Fibroblast of skin of left biceps (primary cell): ENCODE measurements at places on chromosomes 6 and 20.
A peak's percentile ranks its signal among the peaks of the same experiment; 100 is the strongest.

DNA sequence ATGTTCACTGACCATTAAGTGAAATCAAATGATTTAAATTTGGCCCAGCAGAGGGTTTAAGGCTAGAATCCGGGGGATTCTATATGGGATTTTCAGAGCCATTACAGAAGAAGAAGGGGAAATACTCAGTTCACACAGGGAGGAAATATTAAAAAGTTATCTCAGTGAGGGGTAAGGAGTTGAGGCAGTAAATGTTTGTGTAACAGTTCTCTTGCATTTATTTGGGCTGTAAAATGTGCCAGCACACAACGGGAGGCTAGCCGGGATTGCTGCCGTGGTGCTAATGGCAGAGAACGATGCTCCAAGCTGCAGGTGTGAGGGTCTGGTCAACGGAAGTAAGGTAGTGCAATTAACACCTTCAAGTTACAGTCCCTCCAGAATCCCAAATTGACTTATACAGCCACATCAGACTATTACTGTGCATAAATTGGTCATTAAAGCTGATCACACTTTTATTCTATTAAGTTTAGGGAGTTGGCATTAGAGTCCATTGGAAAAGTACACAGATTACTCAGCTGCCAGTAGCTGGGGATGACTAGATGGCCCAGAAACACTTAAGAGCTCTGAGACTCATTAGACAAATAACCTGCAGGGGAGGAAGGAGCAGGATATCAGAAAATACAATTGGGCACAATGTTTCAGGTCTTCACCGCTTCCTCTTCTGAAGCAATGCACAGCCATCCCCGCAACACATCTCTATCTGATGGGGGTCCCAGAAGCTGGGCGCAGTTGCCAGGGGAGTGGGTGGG, 31.3 kb downstream of the PPP1R3G start:
- no peak for DNase-seq

- DNase-seq: no peak
Observed at GRCh38 chr6:32166411-32167061, 2.1 kb downstream of the EGFL8 start.

- DNase-seq: no peak
Observed at GRCh38 chr20:36035745-36036144, 67.4 kb downstream of the CNBD2 start.

GRCh38 chr6:28090917-28091586, 10.7 kb downstream of the ZNF165 start:
- no peak for DNase-seq

DNA sequence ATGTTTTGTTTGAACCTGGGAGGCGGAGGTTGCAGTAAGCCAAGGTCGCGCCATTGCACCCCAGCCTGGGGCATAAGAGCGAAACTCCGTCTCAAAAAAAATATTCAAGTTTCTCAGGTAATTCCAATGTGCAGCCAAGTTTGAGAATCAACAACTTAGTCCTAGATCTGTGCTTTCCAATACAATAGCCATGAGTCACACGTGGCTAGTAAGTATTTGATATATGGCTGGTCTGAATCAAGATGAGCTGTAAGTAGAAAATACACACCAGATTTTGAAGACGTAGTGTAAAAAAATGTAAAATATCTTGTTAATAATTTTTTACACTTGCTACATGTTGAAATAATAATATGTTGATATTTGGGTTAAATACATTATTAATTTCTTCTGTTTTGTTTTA, 35.0 kb upstream of the BTBD3 start:
- no peak for DNase-seq

- DNase-seq: peak; percentile 74
Observed at GRCh38 chr6:155026022-155026705, 31.0 kb downstream of the TIAM2 start.

DNA sequence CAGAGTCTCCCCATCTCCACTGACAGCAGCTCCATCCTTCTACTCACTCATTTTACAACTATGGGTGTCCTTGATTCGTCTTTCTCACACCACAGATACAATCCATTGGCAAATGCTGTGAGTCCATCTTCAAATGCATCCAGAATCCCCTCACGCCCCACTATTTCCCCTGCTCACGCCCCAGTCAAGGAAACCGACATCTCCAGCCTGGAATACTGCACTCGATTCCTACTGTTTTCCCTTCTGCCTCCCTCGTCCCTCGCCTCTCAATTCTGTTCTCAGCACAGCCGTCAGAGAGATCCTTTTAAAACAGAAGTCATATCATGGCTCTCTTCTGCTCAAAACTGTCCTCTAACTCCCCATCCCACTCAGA, 4.7 kb downstream of the HLA-B start:
- DNase-seq: no peak

DNA sequence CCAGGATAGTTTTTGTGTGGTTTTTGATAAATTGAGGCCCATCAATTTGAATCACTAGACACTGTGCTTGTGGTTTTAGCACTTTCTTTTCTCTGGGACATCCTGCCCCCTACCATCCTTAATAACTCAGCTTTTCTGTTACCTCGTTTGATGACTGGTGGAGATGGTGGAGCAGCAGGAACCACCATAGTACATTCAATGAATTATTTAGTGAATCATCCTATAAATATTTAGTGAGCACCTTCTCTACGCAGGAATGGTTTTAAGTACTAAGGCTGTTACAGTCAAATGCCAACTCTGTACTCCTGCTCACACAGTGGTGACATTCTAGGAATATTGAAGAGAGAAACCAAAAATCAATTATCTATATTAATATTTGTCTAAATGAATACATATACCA, 585.2 kb downstream of the HAO1 start:
- DNase-seq: no peak

DNA sequence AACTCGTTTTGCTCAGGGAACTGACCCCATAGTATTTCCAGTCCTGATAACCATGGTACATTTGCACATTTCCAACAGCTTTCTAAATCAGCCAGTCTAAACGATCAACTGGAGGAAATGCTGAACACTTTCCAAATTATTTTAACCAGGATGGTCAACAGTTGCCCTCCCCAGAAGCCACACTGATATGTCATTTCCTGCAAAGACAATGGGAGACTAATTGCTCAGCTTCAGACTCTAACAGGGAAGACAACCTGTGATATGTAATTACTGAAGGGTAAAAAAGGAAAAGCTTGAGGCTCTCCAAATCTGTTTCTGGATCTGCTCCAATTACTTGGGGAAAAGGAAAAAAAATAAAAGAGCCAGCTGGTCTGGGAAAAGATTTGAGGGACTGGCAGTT, 88.8 kb downstream of the FYN start:
- DNase-seq: no peak

DNA sequence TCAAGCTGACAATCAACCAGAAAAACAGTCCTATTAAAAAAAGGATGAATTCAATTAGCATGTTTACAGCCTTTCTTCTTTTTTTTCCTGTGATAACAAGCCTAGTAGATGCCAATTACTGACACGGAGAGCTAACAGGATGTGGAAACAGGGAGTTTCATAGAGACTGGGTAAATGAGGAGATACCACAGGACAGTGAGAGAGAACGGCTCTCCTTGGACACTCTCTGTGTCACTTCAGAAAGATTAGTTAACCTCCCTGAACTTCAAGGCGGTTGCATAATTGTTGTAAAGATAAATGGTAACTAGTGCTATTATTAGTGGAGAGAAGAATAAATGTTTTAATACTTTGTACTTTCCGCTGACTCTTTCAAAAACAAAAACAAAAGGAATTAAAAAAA, 14.8 kb downstream of the SLC17A5 start:
- no peak for DNase-seq

DNA sequence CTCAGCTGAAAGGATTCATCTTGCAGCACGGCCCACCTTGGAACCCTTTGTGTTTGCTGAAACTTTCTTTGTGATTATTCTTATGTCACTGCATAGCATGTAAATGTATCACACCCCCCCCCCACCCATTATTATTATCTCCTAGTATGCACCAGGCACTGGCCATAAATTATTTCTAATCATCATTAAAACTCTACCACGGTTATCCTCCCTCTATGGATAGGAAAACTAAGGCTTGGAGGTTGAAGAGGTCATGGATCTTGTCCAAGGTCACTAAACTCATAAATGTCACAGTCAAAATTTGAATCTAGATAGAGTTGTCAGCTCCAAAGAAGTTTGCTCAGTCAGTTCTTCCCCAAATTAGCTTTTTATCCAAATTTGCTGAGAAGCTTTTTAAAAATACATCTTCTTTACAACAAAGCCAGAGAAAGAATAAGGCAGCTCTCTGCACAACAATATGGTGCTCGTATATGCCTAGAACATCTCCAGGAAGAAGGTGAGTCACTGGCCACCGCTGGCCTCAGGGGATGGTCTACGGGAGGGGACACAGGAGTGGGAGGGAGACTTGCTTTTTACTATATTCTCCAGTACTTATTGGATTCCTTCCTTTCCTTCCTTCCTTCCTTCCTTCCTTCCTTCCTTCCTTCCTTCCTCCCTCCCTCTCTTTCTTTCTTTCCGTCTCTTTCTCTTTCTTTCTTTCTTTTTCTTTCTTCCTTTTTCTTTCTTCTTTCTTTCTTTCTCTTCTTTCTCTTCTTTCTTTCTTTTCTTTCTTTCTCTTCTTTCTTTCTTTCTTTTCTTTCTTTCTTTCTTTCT, 134.5 kb downstream of the VEGFA start:
- no peak for DNase-seq

GRCh38 chr6:32609391-32609730, 19.7 kb upstream of the HLA-DRB1 start:
- DNase-seq: no peak

DNA sequence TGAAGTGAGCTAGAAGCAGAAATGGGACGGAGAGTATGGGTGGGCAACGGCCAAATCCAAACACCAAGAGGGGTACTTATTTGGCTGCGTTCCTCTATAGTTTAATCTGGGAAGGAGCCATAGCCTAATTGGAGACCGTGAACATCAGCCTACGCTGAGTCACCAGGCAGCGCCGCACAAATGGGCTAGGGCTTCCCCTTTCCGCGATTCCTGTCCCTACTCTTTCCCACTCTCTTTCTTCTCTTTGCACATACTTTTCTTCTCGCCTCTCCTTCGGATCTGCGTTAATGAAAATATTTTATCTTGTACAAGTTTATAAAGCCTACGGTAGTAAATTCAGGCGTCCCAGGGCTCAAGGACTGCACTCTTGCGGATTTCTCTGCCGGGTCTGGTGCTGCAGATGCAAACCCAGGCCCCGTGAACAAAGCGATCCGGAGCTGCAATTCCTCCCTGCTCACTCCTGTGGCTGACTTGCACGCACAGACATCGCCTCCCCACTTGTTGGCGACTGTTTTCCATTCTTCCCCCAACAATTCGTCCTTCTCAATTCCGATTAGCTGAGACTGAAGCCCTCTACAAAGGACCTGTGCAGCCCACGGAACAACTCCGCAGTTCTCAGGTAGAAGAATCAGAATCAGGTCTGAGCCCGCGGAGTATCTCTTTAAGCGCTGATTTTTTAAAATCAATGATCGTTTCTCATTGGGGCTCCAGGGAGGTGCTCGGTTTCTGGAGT, 4.2 kb upstream of the TBX18 start:
- DNase-seq: no peak

DNA sequence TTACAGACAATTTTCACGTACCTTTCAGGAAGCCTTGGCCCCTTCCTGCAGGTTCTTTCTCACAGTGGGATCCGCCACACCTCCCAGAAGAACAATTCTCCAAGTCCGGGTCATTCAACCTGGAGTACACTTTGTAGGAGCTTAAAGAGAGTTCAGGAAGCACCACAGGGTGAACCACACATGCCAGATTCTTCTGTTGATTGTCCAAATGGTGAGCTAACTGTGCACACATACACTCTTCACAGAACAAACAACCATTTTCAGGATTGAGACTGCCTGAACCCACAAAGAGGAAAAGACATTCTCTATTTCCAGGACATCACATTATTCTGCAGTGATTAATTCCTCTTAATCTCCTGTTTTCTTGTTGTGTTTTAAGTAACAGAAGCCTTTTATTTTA, 51.0 kb downstream of the SCGN start:
- no peak for DNase-seq

GRCh38 chr20:57212534-57213276, 53.7 kb downstream of the BMP7 start:
- peak; percentile 31 for DNase-seq

DNA sequence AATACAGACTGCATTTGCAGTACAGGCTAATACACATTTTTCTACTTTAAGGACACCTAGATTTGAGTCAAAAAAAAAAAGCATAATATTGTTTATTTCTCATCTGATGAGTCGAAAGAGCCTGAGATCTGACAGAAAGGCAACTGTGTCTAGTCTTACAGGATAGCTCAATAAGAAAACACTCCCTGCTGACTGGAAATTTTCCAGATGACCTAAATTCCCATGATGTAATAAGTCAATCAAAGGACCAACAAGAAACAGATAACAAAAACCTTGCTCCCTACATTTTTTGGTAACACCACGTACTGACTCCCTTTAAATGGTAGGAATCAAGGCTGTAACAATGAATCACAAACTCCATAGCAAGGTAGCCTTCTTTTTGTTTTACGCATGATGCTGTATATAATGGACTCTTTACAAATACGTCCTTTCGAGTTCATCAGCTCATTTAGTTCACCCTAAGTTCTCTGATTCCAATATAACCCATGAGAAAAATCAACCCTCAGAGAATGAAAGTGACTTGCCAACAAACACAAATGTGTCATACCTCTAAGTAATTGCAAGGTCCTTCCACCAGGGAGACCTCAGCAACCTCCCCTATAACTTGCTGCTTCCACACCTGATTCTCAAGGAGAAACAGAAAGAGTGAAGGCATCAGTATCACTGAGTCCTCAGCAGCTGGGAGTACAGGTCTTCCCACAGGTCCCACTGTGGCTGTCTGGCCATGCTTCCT, 12.1 kb downstream of the TBX18 start:
- no peak for DNase-seq

DNA sequence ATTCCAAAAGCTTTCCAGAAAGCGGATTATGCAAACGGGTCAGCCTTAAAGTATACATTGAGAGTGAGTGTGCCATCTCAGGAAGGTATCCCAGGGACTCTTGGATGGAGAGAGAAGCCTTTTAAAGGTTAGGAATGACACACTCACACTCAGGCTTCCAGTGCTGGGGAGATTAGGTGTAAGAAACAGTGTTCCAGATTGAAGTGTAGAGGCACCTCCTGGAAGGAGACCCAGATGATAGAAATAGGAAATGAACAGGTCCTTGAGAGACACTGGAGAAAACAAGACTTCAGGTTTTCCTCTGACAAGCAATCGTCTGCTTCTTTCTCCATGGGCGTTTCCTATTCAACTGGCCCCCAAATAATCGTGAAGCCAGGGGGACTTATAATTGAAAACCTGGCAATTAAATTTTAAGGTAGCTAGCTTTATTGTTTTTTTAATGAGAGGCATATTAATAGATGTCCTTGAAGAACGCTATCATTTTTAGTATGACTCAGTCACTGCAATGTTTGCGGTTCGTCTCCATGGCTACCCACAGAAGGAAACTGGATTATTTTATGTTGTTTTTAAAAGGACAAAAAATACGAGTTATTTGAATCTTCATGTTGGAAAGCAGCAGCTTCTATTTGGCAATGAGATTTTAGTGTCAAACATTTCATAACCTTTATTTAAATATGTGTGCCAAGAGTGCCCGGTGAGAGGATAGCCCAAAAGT, 85.3 kb downstream of the TRMT6 start:
- no peak for DNase-seq

- no peak for DNase-seq
Observed at GRCh38 chr20:50345712-50346373, 155.2 kb downstream of the CEBPB start.
